ENCODE measurements at places on chromosomes 12 and 14.
A peak's percentile ranks its signal among the peaks of the same experiment; 100 is the strongest.

- DNase-seq, result no peak
Measured at GRCh38 chr12:22991250-22991844, 366.4 kb downstream of the ETNK1 start.

GRCh38 chr14:71716041-71716772 lies 216.0 kb upstream of the RGS6 start:
- no peak for DNase-seq

- no peak for DNase-seq
Measured at GRCh38 chr12:94769047-94769420, 118.7 kb upstream of the TMCC3 start.

- DNase-seq, result no peak
Measured at GRCh38 chr12:68487721-68488309, 122.9 kb upstream of the RAP1B start.

GRCh38 chr12:93883436-93884154 lies 206.4 kb downstream of the CRADD start:
- DNase-seq, result no peak

DNA sequence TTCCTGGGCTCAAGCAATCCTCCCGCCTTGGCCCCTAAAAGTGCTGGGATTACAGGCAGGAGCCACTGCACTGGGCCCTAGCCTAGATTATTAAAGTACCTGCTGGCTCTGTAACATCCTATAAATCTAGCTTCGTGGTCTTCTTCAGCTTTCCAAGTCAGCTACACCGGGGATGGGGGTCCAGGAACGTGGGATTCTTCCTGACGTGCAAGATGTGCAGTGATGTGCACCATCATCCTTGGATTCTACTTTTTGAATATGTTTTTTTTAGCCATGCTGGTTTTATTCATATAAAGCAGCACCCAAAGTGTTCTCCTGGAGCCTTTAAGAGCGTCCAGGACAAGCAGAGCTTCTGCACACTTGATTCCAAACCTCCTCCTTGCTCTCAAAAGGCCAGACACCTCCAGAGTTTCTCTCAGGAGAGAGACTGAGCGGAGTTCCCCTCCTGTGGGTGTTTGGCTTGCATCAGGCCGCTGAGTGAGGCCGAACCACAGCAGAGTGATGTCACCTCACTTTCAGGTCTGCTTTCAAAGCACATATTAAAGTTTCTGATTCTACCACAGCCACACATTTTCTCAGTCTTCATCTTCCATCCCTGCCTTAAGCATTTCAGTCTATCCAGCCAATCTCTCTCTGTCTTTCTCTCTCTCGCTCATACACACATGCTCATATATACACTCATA lies 33.4 kb downstream of the VCPKMT start:
- DNase-seq, result no peak

DNA sequence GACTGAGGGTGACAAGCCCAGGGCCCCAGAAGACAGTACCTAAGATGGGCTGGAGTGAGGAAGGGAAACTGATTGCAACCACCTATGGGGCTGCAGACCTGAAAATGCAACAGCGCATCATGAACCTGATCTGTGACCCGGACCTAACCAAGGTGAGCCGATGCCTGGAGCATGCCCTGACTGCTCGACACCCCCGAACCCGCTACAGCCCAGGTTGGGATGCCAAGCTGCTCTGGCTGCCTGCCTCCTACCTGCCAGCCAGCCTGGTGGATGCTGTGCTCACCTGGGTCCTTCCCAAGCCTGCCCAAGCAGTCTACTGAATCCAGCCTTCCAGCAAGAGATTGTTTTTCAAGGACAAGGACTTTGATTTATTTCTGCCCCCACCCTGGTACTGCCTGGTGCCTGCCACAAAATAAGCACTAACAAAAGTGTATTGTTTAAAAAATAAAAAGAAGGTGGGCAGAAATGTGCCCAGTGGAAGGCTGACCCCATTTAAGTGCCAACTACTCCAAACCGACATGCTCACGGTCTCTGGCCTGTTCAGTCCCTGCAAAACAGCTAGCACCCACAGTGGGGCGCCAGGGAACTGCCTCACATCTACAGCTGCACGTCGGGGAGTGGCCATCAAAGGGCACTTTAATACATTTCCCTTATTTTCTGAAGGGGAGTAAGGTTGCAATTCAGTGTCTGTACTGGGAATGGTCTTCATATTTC lies 4.2 kb downstream of the RDH5 start:
- no peak for DNase-seq

- peak; percentile 67 for DNase-seq
Measured at GRCh38 chr12:46160101-46160980, 108.5 kb downstream of the SLC38A1 start.

DNA sequence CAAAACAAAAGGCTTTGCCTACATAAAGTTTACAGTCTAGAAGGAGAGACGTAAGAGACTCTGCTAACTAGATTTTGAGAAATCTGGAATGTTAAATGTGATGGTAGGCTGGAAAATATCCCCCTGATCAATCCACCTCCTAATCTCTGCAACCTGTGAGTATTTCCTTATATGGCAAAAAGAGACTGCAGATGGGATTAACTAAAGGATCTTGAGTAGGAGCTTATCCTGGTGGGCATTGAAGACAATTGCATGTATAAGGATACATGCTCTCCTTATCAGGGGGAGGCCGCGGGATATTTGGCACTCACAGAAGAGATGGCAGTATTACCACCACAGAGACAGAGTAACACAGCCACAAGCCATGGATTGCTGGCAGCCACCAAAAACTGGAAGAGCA lies 95.2 kb downstream of the EGLN3 start:
- DNase-seq, result no peak

GRCh38 chr14:69673104-69673503 lies 61.7 kb downstream of the SUSD6 start:
- DNase-seq, result no peak

DNA sequence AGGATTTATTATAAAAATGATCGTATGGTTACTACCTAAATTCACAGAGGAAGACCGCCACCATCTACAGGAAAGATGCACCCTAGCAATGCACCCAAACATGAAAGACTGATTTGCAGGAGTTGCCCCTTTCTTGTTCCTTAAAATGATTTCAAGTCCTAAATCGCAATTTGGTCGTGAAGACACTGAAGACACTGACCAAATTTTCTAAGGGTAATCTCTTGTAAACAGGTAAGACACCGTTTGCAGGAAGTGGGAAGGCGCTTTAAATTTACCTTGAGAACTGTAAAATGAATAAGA lies 1.0 kb downstream of the SOS2 start:
- no peak for DNase-seq

DNA sequence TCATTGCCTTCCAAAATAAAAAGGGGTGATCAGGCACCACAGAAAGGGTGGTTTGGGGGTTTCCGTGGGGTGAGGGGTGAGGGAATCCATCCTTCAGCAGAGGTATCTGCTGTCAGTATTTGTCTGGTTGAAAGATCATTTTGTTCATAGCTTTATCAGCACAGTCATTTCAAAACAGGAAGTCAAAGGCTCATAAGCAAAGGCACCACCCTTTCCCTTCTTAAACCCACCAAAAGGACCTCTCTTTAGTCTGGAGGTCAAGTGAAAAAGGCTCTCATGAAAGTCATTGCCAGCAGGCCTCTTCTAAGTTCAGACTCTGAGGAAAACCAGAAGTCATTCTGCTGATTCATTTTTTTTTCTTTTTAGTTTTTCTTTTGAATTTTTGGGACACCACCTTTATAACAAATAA lies 6.2 kb downstream of the CHST11 start:
- DNase-seq, result no peak

GRCh38 chr12:88600272-88600671 lies 20.0 kb upstream of the KITLG start:
- no peak for DNase-seq

GRCh38 chr14:104810316-104810715 lies 9.4 kb downstream of the ZBTB42 start:
- no peak for DNase-seq

- DNase-seq, result no peak
Measured at GRCh38 chr14:86038387-86039042, 508.6 kb downstream of the FLRT2 start.

GRCh38 chr14:73741386-73741875 lies 27.2 kb upstream of the PNMA1 start:
- DNase-seq, result no peak

DNA sequence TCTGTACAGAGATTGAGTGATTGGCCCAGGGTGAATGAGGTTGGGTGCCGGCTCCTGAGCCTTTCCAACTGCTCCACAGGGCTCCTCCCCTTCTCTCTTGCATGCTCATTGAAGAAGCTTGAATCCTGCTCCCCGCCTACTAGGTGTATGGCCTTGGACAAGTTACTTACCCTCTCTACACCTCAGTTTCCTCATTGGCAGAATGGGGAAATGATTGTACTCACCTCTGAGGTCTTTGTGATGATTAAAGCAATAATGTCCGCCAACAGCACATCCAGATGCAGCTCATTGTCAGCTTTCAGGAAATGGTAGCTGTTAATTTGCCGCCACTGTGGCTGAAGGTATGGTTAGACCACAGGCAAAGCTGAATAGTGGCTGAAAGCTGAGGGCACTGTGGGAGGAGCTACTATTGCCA lies 174.1 kb downstream of the CRADD start:
- no peak for DNase-seq

- no peak for DNase-seq
Measured at GRCh38 chr12:78612190-78612589, 252.4 kb upstream of the SYT1 start.

- DNase-seq, result no peak
Measured at GRCh38 chr14:99808154-99808505, 14.9 kb downstream of the EML1 start.

GRCh38 chr14:24952851-24953666 lies 96.9 kb downstream of the STXBP6 start:
- DNase-seq, result no peak

- no peak for DNase-seq
Measured at GRCh38 chr14:105739331-105740102, 213.1 kb downstream of the TMEM121 start.

- DNase-seq, result no peak
Measured at GRCh38 chr12:115672086-115672485, 605.4 kb downstream of the MED13L start.

- DNase-seq, result no peak
Measured at GRCh38 chr14:101490771-101491170, 70.5 kb upstream of the DIO3 start.

- no peak for DNase-seq
Measured at GRCh38 chr14:64825006-64825405, 54.7 kb downstream of the SPTB start.

DNA sequence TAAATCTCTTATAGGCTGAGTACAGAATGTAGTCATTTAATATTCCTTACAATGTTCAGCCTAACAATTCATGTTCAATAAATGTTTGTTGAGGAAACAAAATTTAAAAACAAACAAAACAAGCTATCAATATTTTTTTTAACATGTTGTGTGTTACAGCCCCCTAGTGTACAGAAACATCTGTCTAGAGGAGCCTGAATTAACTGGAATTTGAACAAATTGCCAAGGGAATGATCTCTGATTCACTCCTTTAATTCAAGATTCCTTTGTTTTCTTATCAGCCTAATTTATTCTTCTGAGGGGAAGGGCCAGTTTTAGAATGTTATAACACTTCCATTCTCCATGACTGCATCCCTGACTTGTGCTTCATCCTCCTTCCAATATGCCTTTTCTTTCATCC lies 127.2 kb downstream of the CMAS start:
- DNase-seq, result no peak

GRCh38 chr12:88108021-88108420 lies 33.9 kb downstream of the CEP290 start:
- DNase-seq, result no peak

- no peak for DNase-seq
Measured at GRCh38 chr12:49800421-49801140, 27.6 kb downstream of the NCKAP5L start.

DNA sequence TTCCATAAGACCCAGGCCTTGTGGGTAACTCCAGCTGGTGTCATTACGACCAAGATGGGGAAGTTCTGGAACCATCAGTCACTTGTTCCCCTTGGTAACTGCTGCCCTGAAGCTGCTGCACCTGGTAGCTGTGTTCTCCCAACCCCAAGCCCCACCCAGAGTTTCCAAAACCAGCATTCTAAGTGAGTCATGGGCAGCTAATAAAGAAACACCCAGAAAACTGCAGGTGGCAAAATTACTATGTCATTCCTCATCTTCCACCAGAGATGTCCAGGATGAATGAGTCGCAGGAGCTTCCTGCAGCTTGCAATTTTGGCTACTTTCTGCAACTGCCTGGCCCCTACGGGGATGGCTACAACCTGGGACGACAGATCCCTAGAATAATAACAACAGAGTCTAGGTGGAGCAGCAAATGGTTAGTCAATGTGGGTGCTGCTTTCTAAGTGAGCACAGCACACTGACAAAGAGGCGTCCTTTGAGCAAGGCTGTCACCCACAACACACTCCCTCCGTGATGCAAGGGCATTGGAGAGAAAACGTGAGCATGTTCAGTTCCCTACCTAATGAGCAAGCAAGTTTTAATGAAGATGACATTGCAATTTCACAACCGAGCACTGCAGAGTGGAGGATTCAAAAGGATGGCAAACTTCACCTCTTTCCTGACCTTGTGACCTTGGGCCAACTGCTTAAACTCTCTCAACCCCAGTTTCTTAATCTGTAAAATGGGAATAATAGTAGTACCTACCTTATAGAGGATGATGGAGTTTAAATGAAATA lies 301.4 kb upstream of the NOS1 start:
- DNase-seq, result no peak

DNA sequence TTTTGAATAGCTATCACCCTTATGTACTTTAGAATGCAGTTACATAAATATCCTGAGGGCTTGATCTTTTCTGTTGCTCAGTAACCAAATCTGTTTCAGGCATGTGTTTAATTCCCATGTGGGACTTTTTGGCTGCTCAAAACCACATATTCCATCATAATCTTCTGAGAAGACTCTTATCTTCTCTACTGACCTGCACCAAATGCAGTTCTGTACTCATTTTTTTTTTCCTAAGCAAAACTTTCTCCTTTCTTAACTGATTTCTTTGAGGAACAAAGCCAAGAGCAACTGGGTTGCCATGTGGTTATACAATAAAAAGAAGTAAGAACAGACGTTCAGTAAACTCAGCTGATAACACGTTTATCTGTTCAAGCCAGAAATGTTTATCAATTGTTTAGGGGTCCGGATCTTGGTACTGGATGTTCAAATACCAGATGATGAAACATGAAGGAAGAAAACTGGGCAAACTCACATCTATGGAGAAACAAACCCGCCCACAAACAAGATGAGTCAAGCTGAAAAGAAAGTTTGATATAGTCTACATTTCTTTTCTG lies 50.1 kb downstream of the TMEM132C start:
- no peak for DNase-seq

DNA sequence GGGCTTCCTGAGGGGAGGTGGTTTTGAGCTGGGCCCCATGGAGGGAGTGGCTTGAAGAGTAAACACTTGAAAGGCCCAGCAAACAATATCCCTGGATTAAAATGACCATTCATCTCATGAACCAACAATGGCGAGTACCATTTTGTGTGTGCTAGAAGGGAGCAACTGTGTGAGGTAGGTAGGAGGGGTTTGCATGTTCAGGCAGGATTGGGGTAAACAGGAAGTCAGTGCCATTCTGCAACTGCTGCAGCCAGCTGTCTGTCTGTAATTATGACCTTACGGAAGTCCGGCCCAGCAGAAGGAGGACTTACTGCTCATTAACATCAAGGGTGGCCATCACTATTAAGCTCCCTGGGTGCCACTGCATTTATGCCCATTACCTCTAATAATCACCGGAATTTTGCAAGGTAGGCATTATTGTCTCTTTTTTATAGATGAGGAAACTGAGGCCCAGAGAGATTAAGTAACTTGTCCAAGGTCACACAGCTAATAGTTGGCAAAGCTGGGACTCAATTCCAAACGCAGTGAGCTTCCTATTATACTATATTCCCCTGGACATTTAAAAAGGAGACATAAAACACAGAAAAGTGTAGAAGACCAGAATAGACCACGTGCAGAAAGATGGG lies 16.6 kb upstream of the IFI27L2 start:
- DNase-seq, result peak; percentile 67

Measured in DMS 273 treated with DMSO at 0.1 percent for 48 hours (cell line).